Upper lobe of right lung (tissue), 1 donor: ENCODE measurements at places on chromosomes 3 and 15. TPM values are rescaled to one million over a fixed set of nuclear protein-coding genes. Genes with fewer than 3 reads are reported as not detected.
A peak's percentile ranks its signal among the peaks of the same experiment; 100 is the strongest.

FEZF2 gene
- not detected for total RNA-seq

DNA sequence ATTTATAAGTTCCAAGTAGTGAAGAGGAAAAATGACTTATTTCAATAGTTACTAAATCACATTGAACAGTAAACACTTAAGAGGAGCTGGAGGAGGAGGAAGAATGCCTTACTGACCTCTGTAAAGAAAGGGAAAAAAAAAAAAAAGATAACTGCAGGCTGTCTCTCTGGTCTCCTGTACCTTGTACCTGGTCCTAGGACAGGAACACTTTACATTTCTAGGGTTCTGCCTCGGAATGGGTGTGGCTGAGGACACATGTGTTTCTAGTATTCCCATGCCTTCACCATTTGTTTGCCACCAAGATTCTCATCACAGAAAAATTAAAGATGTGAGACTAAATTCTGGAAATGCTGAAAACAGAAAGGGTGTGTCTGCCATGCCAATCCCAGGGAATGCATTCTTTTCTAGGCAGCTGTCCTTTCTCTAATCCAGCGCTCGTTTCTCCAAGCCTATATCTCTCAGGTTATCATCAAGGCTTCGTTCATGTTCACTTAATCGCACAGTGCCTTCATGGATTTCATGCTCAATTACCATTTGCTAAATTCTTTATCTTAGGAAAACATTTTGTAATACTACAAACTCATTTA, 1208.3 kb downstream of the OTOL1 start:
- H3K36me3 ChIP-seq = no peaks in the 10 kb centered on the region
- no peak overlapping the region for H3K27ac ChIP-seq
- DNase-seq = no peak

ADGRG7 gene
- total RNA-seq = not detected

DNA sequence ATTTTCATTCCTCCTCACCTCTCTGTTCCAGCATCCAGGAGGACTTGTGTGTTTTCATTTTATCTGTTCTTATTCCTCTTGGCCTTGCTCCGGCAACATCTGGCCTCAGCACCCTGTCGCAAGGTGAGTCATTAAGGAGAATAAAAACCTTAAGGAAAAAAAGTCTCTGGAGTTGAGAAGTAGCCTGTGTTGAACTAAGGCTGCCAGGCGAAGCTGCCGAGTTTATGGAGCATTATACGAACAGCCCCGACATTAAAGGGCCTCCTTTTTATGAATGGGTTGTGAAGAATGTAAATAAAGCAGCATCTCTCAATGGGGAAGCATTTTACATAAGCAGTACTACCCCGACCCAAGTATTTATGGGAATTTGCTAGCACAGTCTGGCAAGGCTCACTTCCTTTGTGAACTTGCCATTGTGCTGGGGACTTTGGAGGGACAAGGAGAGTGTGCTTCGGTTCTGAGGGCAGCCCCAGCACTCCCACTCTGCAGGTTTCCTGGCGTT, 4.7 kb downstream of the BAHD1 start:
- H3K27me3 ChIP-seq = no peaks in the 10 kb centered on the region
- no peak overlapping the region for H3K4me3 ChIP-seq
- no peaks in the 10 kb centered on the region for H3K36me3 ChIP-seq
- H3K27ac ChIP-seq = no peak overlapping the region
- DNase-seq = no peak

NR1I2 gene
- total RNA-seq = not detected

TRIM42 gene
- not detected for total RNA-seq

DNA sequence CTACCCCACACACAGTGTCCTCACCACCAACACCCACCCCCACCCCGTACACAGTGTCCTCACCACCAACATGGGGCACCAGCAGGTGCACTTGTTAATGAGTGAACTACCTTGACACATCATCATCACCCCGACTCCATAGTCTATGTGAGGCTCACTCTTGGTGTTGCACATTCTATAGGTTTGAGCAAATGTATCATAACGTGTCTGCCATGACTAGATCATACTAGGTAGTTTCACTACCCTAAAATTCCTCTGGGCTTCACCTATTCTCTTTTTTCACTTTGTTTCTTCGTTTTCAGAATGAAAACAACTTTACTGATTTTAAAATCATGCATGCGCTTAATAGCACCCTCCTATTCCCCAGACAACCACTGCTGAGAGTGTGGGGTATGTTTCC, 102.6 kb upstream of the SLC6A6 start:
- DNase-seq = no peak
- H3K27me3 ChIP-seq = no peaks in the 10 kb centered on the region
- no peaks in the 10 kb centered on the region for H3K36me3 ChIP-seq
- no peak overlapping the region for H3K4me3 ChIP-seq

- no peaks in the 10 kb centered on the region for H3K4me1 ChIP-seq
- peaks cover 45% of the 10 kb centered on the region for H3K36me3 ChIP-seq
- no peak for DNase-seq
- H3K4me3 ChIP-seq = no peak overlapping the region
- H3K27me3 ChIP-seq = no peaks in the 10 kb centered on the region
These were observed 44.7 kb downstream of the ATP11B start for GRCh38 chr3:182837855-182838454.

DNA sequence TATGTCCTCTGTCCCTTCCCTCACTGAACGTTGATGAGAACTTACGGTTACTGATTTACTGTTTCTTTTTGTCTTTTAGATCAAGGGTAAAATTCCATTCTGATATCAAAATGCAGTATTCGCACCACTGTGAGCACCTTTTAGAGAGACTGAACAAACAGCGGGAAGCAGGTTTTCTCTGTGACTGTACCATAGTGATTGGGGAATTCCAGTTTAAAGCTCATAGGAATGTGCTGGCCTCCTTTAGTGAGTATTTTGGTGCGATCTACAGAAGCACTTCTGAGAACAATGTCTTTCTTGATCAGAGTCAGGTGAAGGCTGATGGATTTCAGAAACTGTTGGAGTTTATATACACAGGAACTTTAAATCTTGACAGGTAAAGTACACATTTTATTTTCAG, 990 bp downstream of the MYNN start:
- H3K4me3 ChIP-seq = peak overlapping the region; percentile 93
- H3K36me3 ChIP-seq = peaks cover 40% of the 10 kb centered on the region
- no peaks in the 10 kb centered on the region for H3K27me3 ChIP-seq
- H3K27ac ChIP-seq = no peak overlapping the region

GRCh38 chr3:25151903-25152295, 276.2 kb upstream of the RARB start:
- peaks cover 4% of the 10 kb centered on the region for H3K4me1 ChIP-seq
- peak overlapping the region; percentile 22 for H3K4me3 ChIP-seq
- H3K27me3 ChIP-seq = no peaks in the 10 kb centered on the region
- DNase-seq = no peak
- H3K27ac ChIP-seq = peak overlapping the region; percentile 39

DNA sequence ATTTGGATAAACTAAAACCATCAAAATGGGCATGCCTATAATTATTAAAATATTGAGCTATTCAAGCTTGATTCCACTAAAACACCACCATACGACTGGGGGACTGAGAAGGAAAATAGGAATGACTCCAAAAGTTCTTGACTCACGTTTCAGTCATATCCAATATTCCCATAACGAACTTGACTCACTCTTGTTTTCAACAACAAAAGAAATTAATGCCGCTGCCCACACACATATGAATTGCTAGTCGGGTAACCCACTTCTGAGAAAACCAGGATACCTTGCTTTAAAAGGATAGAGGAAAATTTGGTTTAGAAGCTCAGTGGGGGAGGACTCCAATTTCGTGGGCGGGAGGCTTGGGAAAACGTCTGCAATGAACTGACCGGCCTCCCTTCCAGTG, 5.2 kb downstream of the HTR3C start:
- no peaks in the 10 kb centered on the region for H3K27me3 ChIP-seq
- H3K36me3 ChIP-seq = no peaks in the 10 kb centered on the region
- no peak overlapping the region for H3K27ac ChIP-seq
- DNase-seq = no peak
- H3K4me3 ChIP-seq = no peak overlapping the region

DNA sequence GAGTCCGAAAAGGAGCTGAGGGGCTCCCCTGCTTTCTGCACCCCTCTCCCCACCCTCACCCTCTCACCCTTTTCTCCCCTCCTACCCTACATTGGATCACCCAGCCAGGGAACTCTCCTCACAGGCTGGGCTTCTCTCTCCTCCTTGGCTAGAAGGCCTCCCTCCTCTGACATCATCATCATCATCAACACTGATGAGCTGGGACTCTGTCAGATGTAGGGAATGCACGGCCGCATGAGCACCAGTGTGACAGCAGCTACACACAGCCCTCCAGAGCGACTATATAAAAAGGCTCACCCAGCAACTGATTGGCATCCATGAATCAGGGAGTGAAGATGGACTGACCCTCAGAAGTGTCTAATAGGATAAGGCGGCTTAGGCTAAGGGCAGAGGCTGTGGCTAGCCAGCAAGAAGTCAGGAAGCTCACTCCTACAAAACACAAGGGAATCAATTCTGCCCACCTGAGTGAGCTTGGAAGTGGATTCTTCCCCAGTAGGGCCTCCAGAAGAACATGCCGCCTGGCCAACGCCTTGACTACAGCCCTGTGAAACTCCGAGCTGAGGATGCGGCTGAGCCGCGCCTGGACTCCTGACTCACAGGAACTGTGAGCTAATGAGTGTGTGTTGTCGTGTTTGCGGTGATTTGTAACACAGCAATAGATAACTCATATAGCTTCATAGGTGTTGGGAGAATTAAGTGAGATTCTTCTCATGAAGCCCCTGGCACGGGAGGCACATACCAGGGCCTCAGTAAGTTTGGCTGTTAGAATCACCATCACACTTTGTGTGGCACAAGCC, 147.6 kb downstream of the FAM43A start:
- no peak for DNase-seq
- no peak overlapping the region for H3K27ac ChIP-seq
- no peak overlapping the region for H3K4me3 ChIP-seq
- no peaks in the 10 kb centered on the region for H3K27me3 ChIP-seq
- H3K4me1 ChIP-seq = no peaks in the 10 kb centered on the region

- no peak for DNase-seq
- no peaks in the 10 kb centered on the region for H3K36me3 ChIP-seq
- H3K27me3 ChIP-seq = no peaks in the 10 kb centered on the region
- no peak overlapping the region for H3K4me3 ChIP-seq
These were observed 981.9 kb downstream of the FHIT start for GRCh38 chr3:60269377-60269776.

DNA sequence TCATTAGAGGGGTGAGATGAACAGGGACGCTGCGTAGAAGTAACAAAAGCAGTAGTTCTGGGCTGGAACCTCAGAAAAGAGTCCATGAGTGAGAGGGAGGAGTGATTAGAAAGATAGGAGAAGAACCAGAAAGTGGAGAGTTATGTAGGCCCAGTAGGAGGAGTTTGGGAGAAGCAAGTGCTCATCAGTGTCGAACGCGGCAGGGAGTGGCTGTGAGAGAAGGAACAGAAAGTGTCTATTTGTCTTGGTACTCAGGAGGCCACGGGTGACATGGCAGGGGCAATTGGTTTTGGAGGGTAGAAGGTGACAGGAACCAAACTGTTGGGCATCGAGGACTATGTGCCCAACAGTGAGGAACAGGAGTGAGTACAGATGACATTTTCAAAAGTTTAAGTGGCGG, 1.3 kb upstream of the INSYN1 start:
- H3K27ac ChIP-seq = no peak overlapping the region
- peak; percentile 32 for DNase-seq
- no peak overlapping the region for H3K4me3 ChIP-seq
- peaks cover 21% of the 10 kb centered on the region for H3K27me3 ChIP-seq
- H3K4me1 ChIP-seq = peaks cover 4% of the 10 kb centered on the region
- no peaks in the 10 kb centered on the region for H3K36me3 ChIP-seq

DNA sequence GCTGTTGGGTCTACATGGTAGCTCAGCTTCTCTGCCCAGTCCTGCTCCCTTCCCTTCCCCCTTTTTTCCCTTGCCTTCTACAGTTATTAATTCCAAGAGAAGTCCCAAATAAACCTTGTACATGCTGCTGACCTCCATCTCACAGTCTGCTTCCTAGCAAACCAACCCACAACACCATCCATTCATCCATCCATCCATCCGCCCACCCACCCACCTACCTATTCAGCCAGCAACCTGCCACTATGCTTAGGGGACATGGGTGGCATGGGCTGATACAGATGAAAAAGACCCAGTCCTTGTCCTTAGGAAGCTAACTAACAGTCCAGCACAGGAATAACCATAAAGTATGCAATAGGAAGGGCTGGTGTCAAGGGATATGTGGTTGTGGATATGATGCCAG, 5.7 kb downstream of the TNFAIP8L3 start:
- peaks cover 15% of the 10 kb centered on the region for H3K4me1 ChIP-seq
- peaks cover 4% of the 10 kb centered on the region for H3K27me3 ChIP-seq
- no peaks in the 10 kb centered on the region for H3K36me3 ChIP-seq

TUSC7 gene
- not detected for total RNA-seq

CCDC39 gene
- not detected for total RNA-seq

DNA sequence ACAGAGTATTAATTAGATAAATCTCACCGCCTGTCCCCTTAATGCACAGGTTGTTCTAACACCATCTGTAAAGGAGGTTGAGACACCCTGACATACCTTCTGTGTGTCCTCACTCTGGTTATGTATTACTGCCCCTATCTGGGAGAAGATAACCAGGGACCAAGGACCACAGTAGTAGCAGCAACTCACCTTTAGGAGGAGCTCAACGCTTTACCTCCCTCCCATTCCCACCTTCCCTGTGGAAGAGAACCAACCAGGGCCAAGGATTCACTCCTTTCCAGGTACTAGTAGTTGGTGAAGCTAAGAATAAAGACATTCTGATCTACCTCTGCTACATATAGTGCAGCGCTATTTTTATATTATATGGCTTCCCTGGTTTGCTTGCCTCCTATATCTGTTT, 232.6 kb downstream of the MEX3B start:
- no peak for DNase-seq
- no peak overlapping the region for H3K27ac ChIP-seq
- no peaks in the 10 kb centered on the region for H3K4me1 ChIP-seq

VGLL3 gene
- total RNA-seq = 61.5 TPM
